Activated CD4-positive, alpha-beta T cell treated with anti-CD3 and anti-CD28 coated beads, Interleukin-2, amount 50 U/mL, for 48 hours (primary cell): ENCODE measurements at places on chromosomes 4 and X.

GRCh38 chr4:187541666-187542065 lies 453.9 kb upstream of the ZFP42 start:
- DNase-seq: no peak

DNA sequence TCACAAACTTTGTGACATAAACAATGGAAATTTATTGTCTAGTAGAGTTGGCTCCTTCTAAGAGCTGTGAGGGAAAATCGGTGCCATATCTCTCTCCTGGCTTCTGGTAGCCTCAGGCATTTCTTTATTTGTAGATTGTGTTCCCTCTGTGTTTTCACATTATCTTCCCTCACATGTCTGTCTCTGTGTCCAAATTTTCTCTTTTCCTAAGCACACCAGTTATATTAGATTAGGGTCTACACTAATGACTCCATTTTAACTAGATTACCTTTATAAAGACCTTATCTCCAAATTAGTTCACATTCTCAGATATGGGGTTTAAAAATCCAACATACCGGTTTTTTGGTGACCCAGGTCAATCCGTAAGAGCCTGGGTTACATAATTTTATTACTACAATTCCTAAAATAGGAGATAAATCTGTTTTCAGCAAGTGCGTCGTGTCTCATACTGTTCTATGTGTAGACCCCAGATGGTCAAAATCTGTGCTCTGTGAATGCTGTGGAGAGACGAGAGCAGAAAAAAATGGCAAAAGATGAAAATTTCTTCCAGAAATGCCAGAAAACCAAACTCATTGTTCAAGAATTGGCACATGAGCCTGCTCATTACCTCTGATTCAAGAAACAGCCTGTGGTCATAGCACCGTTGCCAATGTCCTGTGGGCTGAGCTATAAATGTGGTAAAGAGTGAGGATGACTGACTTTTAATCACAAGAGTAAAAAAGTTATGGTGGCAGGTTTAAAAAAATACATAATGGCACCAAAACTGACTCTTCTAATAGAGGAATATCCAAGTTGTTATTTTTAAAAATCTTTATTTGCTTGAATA lies 574.7 kb downstream of the PCDH7 start:
- no peak for DNase-seq

GRCh38 chr4:978957-979701 lies 5.8 kb upstream of the DGKQ start:
- DNase-seq: no peak

DNA sequence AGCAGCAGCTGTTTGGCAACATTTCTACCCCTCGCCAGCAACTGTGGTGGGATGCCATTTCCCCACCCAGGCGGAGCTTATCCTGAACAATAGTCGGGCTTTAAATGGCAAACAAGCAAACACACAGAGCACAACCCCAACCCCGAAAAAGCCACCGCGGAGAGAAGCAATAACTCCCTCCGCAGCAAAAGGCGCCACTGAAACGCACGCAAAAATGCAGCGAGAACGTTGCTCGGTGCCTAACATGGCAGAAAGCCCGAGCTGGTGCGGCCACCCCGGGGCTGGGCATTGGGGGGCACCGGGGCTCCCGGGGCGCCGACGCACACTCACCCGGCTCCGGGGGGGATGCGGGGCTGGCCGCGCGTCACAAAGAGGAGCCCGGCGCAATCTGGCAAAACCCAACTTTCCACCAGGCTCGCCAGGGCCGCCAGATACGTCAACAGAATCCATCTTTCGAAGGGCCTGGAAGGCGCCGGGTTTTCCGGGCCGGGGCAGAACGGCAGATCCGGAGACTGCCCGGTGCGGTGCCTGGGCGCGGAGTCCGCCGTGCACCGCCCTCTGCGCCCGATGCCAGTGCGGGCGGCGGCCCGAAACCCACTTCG lies 818 bp downstream of the RAI2 start:
- DNase-seq: no peak

DNA sequence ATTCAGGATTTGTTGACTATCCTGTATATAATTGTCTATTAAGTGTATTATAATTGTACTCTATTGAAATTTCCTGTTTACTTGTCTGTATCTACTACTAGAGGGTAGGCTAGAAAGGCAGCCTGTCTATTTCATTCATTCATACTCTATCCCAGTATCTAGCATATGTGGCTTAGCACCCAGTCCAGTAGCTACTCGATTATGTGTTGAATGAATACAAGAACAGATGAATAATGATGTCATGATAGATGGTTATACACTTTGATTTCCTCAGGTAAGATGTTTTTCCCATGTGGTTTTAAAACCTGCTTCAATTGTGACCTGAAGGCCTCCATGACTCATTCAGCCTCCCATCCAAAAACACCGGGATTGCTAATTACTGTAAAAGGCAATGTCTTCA lies 68.0 kb downstream of the IL21 start:
- DNase-seq: no peak

GRCh38 chr4:30616942-30617646 lies 103.1 kb upstream of the PCDH7 start:
- DNase-seq: no peak

GRCh38 chr4:5034206-5034605 lies 14.9 kb upstream of the CYTL1 start:
- no peak for DNase-seq

DNA sequence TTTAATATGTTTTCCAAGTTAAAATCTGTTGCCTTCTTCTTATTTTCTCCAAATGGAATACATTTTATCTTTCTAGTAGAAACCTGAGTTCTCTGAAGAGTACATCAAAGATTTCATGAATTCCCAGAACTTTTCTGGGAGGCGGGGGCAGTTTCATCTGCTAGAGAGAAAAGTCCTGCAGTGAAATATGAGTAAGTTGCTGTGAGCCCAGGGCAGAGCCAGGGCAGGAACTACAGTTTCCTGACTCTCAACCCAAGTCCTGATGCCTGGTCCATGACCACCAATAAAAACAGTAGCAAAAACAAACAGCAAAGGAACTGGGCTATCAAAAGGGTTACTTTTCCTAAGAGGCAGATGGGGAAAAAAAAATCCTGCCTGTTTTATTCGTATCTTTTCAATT lies 239.4 kb upstream of the CTSO start:
- DNase-seq: no peak

- no peak for DNase-seq
Measured at GRCh38 chr4:159010563-159011260, 92.2 kb upstream of the RAPGEF2 start.

- no peak for DNase-seq
Measured at GRCh38 chr4:86569103-86569870, 24.8 kb upstream of the PTPN13 start.

DNA sequence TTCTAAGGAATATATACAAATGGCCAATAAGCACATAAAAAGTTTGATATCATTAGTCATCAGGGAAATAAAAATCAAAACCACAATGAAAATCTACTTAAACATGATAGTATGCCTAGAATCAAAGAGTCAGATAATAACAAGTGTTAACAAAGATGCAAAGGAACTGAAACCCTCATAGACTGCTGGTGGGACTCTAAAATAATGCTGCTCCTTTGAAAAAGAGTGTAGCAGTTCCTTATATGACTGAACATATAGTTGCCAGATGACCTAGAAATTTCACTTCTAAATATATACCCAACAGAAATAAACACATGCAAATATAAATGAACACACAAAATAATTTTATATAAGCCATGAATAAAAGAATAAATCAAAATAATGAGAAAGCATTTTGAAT lies 205.1 kb upstream of the CTSO start:
- no peak for DNase-seq

GRCh38 chr4:83629945-83630721 lies 94.2 kb downstream of the GPAT3 start:
- no peak for DNase-seq

- DNase-seq: no peak
Measured at GRCh38 chr4:113781439-113782040, 20.0 kb upstream of the CAMK2D start.

GRCh38 chr4:159374749-159375530 lies 272.1 kb downstream of the RAPGEF2 start:
- DNase-seq: no peak

DNA sequence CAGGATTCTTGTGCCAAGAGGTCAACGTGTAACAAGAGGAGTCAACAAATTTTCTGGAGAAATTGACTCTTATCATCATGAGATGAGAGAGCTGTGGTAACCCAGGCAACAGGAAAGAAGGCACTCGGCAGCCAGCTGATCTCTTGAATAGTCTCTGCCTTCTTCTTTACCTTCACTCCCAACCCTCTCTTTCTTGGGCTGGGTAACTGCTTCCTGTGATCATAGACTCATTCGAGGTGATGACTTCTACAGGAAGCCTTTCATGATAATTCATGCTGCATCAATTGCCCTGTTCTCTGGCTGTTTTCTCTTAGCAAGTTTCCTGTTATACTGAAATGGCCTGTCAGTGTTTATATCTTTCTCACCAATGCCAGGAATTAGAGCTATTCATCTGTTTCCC lies 70.8 kb upstream of the FSTL5 start:
- DNase-seq: no peak

DNA sequence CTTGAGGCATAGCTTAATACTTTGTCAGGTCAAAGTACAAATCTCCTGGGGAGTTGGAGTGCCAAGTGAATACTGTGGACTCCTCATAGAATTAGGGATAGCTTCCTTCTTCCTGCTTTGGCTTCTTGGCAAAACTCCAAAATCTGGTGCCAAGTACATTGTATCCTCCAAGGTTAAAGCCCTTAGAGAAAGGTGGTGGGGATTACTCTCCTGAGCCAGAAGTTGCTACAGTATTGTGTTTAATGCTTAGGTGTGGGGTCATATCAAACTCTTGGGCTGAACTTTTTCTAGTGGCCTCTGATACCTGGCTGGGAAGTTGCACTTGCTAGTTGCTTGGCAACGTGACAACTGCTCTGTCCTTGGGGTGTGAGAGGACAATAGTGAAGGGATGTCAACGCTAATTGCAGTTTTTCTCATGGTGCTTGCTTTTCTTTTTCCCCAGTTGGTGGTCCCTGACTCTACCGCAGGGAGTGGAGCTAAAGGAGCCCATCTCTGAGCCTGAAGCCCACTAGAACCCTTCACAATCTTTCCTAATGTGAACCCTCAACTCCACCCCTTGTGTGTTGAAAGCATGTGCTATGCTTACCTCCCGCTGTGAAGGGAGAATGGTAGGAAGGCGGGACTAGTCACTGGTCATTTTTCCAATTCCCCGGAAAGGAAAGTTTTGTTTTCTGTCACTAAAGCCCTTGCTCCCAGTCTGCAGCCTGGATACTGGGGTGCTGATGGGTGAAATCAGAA lies 35.5 kb downstream of the DLG3 start:
- DNase-seq: no peak

GRCh38 chr4:150367326-150367725 lies 214.6 kb upstream of the MAB21L2 start:
- no peak for DNase-seq

GRCh38 chrX:57655065-57655464 lies 25.0 kb downstream of the NLRP2B start:
- DNase-seq: no peak

DNA sequence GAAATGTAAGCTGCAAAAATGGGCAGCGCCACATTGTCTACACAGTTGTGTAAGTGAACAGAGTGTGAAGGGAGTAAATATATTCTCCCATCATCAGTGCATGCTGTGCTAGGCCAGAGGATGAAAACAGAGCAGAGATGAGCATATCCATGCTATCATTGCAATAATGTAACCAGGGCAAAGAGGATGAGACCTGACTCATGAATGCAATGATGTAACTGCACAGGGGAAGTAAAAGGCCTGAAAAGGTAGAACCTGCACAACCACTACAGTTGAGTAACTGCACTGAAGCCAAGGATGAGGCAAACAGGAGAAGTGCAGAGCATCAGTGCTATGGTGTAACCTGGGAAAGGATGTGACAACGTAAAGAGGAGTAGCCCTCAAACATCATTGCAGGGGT lies 220.4 kb upstream of the FAM47C start:
- DNase-seq: no peak

- DNase-seq: no peak
Measured at GRCh38 chr4:110032603-110033002, 119.9 kb downstream of the EGF start.

- DNase-seq: no peak
Measured at GRCh38 chrX:121579016-121579760, 531.8 kb downstream of the GLUD2 start.

GRCh38 chr4:80015407-80016189 lies 57.4 kb downstream of the ANTXR2 start:
- no peak for DNase-seq

- no peak for DNase-seq
Measured at GRCh38 chrX:17081968-17082367, 135.5 kb downstream of the REPS2 start.

GRCh38 chr4:112889619-112890527 lies 159.6 kb upstream of the ANK2 start:
- no peak for DNase-seq

DNA sequence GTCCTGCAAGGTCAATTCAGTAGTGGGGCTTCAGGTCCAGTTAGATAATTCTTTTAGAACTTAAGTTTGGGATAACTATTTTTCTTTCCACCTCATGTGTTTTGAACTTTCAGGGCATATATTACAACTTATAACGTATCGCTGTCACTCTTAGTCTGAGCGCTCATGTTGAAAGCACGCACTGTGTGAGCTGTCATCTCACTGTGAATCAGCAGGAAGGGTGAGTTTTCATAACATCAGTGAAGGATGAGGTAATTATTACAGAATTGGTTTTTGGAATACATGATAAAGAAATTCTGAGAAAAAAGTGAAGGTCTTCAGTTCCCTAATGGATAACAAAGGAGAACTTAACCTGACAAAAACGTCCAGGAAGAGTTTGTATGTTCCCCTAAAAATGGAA lies 45.1 kb upstream of the SLC4A4 start:
- DNase-seq: no peak

- DNase-seq: no peak
Measured at GRCh38 chr4:112085156-112086035, 59.9 kb upstream of the FAM241A start.

DNA sequence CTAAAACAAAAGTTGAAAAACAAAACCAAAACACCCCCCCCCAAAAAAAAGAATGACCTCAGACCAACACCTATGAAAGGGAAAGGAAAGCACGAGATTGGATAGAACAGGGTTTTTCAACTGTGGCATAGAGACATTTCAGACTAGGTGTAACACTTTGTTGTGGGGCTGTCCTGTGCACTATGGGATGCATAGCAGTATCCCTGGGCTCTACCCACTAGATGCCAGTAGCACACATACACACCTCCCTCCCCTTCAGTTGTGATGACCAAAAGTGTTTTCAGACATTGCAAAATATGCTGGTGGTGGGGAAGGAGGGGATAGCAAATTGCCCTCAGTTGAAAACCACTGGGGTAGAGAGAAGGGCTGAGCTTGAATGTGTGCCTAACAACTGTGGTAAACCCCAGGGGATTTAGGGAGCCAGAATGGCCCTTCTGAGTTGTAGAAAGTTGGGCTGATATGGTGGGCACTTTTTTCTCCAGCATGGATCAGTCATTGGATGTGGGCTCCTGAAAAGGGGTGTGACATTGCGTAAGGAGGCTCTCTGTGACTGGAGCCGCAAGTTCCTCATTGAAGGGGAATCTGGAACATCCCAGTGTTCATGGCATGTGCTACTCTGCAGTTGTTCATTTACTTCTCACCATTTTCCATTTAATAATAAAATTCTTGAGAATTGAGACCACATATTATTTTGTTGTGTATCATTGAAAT lies 8.8 kb upstream of the GEMIN8 start:
- no peak for DNase-seq

GRCh38 chr4:38088321-38088720 lies 128.1 kb downstream of the PTTG2 start:
- no peak for DNase-seq
